NB4 (cell line): ENCODE measurements at places on chromosomes 1 and 21.

DNA sequence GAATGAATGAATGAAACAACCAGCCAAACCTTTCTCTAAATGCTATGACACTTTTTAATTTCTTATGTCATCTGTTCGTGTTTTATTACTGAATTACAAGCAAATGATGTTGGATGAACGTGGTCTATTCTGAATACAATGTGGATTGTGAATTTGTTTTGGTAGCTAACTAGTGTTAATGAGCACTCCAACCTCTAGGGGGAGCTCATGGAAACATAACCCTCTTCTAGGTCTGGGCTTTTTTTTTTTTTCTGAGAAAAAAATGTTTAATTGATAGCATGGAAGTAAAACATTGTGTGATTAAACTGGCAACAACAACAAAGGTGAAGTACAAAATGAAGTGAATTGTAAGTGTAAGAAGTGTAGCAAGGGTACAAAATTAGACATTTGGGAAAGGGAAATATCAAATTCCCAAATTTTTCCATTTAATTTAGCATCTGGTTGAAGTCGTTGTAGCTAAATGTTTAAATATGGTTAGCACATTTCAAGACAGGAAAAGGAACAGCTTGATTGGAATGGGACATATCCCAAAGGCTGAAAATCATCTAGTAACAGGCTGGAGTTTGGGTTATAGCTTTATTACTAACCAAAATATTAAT, 42.6 kb upstream of the PTGS2 start:
- peak; percentile 49 for DNase-seq

DNA sequence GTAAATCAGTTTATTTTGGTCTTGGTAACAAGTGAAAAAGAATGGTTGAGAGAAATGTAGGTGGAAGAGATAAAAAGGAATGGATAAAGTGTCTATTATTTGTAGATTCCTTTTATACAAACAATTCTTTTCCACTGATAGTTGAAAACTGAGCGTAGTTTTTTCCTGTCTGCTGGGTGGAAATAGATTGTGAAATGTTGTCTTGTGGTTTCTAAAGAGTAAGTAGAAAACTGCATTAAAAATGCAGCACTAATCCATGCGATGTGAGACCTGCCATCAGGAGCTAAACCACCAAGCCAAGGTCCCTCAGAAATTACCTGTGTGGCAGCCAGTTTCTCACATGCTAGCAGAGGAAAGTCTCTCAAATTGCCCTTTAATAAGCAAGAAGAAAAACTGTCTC, 103.2 kb upstream of the SLC44A3 start:
- DNase-seq: peak; percentile 71

DNA sequence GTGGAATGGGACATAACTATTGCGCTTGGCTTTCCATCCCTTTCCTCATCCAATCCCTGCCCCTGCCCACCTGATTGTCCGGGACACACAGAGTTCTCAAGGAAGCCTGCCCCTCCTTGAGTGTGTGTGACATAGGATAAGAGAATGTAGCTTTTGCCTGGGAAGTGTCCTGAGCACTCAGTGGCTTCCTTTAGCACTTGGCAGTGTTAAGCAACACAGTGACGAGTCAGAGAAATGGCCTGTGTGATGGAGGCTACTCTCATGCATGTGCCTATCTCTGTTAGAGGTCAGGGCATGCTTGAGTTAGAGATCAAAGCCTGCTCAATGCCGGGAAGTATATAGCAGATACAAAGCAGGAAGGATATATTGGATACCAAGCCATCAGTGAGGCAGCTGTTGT, 289.5 kb downstream of the SIPA1L2 start:
- DNase-seq: no peak

DNA sequence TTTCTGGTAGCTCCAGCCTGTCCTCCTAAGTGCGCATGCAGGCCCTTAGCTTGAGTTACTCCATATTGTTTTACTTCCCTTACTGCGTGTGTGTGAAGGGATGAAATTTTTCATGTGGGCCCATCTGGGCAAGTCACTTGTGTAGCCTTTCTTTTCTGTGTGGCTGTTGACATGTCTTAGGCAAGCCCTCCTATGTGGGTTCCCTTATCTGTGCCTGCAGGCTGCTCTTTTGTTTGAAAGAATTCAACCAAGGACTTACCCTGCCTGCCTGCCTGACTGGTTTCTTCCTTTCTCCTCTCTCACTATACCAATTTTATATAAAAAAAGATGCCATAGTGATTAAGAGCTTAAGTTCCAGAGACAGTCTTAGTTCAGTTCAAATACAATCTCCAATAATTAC, 249.3 kb downstream of the ATG4C start:
- DNase-seq: no peak

DNA sequence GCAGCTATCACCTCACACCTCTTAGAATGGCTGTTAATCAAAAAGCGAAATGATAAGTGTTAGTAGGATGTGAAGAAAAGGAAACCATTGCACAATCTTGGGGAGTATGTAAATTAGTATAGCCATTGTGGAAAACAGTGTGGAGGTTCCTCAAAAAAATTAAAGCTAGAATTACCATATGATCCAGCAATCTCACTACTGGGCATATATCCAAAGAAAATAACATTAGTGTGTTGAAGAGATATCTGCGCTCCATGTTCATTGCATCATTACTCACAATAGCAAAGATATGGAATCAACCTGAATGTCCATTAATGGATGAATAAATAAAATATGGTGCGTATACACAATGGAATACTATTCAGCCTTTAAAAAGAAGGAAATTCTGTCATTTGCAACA, 68.9 kb downstream of the SNRPE start:
- DNase-seq: peak; percentile 48

DNA sequence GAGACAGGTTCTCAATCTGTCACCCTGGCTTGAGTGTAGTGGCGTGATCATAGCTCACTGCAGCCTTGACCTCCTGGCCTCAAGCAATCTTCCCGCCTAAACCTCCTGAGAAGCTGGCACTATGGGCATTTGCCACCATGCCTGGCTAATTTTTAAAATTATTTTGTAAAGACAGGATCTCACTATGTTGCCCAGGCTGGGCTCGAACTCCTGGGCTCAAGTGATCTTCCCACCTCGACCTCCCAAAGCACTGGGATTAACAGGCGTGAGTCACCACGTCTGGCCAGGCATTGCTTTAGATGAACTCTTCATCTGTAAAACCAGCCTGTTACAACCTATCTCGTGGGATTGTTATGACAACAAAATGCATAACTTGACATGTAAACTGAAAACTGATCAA, 2.4 kb downstream of the COA6 start:
- no peak for DNase-seq

DNA sequence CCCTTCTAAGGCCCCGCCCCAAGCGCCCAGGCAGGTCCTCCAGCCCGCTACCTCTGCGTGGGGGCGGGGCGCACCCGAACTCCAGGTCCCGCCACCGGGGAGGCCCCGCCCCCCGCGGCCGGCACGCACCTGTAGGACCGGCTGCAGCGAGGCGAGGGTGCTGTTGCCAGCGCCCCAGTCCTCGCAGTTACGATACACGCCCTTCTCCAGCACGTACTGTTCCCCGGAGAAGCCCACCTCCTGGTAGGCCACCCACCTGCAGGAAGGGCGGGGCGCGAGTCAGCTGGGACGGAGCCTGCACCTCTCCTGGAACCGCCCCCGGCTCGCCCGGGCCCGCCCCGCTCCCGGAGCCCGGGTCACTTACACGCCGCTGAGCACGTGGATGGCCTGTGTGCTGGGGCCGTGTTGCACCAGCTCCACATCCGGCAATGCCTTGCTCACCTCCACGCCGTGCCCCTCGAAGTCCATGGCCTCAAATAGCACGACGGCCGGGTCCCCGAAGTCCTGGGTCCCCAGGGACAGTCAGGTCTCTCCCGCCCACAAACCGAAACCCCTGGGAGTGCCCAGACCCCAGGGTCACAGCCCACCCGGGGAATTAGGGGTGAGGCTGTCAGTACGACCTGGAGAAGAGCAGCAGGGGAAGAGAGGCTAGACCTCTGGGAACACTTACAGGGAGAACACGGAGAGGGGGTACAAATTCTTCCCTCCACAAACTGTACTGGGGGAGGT, 17.3 kb downstream of the CRYBG2 start:
- DNase-seq: peak; percentile 49

DNA sequence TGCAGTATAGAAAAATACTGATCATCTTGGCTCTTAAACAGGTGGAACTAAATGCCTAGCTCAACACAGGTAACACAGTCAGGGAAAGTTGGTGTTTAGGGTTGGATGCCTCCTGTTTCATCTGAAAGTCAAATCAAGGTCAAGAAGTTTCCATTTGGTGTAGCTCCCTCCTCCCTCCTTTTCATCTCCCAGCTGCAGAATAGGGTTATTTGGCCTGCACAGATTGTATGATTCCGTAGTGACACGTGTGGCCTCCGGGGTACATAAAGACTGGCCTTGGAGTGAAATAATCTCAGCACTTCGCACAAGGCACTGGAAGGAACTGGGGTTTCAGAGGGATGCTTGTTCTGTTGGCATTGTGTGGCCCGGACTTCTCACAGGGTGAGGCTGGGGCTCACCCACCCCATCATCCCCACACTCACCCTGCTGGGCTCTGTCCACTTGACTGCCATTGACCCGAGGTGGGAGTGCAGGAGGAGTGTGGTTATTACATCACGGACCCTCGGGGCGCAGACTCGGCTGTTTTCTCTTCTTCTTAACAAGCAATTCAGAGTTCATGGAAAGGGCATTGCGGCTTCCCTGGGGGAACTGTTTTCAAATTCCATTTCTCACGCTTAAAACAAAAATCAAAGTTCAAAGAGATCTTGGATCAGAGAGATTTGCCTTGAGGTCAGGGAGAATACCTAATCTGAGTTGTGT, 18.4 kb downstream of the IGSF5 start:
- DNase-seq: no peak

DNA sequence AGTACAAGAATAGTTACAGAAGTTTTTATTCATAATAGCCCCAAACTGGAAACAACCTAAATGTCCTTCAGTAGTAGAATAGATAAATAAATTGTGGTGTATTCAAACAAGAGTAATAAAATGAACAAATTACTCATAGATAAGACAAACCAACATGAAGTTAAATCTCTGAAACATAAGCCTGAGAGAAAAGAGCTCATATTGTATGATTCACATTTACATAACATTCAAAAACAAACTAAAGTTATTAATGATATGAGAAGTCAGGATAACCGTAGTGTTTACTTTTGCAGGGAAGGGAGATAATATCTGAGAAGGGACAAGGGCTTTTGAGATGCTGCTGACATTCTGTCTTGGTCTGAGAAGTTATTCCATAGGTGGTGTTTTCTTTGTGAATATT, 13.5 kb downstream of the STPG1 start:
- no peak for DNase-seq

DNA sequence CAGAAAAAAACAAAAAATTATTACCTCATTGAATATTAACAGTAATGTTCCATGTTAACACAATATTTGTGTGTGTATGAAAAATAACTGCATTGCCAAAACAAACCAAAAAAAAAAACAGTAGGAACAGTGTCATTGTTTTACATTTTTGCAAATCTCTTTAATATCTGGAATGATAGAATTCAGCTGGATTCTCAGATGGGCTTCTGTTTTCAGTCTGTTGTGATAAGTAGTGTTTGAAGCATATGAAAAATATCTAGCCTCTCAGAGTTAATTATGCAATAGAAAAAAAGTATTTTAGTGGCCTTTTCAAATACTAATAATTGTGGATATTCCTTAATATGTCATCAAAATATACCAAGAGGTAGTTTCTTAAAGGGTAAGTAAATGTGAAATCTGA, 52.9 kb upstream of the RWDD3 start:
- DNase-seq: no peak

GRCh38 chr1:51214615-51215131, 21.4 kb upstream of the RNF11 start:
- DNase-seq: peak; percentile 40

- peak; percentile 57 for DNase-seq
Observed at GRCh38 chr1:92480200-92480812, 6.4 kb downstream of the GFI1 start.

- peak; percentile 49 for DNase-seq
Observed at GRCh38 chr1:161092621-161093028, 3.3 kb upstream of the NECTIN4 start.

- DNase-seq: no peak
Observed at GRCh38 chr1:174721246-174721645, 273.5 kb downstream of the GPR52 start.
